ENCODE measurements at places on chromosomes 1 and 21.

DNA sequence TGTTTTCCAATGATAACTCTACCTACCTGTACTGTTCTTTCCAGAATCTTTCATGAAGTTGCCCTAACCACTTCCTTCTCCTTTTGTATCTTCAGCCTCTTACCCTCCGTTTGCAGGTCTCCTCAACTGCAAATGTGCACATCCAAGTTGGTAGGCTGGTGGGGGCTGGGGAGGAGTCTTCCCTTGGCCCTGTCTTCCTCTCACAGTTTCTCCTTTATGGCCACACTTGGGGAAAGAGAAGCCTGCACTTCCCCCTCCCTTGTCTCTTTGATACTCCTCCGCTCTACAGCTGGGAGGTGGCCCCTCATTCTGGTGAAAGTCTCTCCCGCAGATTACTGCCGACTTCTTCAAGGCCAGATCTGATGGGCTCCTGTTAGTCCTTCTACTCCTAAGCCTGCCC lies 26.9 kb upstream of the GPR88 start:
- DNase-seq, result no peak

GRCh38 chr21:35100349-35100811 lies 51.3 kb upstream of the RUNX1 start:
- no peak for DNase-seq

- no peak for DNase-seq
Observed at GRCh38 chr1:170716835-170717429, 53.0 kb downstream of the PRRX1 start.

GRCh38 chr1:54407154-54407403 lies 885 bp upstream of the SSBP3 start:
- no peak for DNase-seq

DNA sequence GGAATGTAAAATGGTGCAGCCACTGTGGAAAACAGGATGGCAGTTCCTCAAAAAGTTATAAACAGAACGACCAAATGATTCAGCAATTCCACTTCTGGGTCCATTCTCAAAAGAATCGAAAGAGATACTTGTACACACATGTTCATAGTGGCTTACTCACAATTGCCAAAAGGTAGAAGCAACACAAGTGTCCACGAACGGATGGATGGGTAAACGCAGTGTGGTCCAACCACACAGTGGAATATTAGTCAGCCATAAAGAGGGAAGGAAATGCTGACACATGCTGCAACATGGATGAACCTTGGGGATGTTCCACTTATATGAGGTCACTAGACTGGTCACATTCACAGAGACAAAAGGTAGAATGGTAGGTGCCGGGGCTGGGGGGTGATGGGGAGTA lies 5.3 kb downstream of the KRTAP10-1 start:
- DNase-seq, result no peak

DNA sequence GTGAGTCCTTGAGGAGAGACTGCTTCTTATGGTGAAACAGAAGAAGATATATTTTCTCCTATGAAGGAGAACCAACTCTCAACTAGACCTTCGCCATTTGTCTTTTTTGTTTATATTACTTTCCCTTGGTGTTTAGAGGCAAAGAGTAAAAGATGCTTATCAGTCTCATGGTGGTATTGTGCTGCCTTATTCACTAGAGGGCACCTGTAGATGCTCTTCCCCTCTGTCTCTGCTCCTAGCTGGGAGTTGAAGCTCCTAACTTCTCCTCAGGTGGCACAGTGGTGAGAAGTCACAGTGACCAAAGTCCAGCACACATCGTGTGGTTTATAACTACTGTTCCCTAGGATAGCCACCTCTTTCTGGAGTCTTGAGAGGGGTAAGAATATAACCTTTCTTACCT lies 1359.6 kb downstream of the PLA2G4A start:
- DNase-seq, result no peak

DNA sequence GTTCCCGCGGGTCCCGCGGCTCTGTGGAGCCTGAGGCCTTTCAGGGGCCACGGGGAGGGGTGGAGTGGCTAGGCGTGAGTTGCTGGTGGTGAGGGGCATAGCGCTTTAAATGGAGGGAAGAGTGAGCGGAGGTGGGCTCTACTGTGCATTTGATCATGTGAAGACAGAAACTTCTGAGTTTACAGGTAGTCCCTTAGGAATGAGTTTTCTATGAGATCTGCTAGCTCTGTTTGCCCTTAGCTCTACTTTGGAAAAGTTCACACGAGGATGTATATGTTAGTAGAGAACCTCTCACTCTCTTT lies 593 bp downstream of the ST6GALNAC3 start:
- DNase-seq, result no peak

- no peak for DNase-seq
Observed at GRCh38 chr1:162903246-162903645, 42.3 kb upstream of the CCDC190 start.

- peak; percentile 64 for DNase-seq
Observed at GRCh38 chr1:6157528-6158174, 22.5 kb downstream of the CHD5 start.

DNA sequence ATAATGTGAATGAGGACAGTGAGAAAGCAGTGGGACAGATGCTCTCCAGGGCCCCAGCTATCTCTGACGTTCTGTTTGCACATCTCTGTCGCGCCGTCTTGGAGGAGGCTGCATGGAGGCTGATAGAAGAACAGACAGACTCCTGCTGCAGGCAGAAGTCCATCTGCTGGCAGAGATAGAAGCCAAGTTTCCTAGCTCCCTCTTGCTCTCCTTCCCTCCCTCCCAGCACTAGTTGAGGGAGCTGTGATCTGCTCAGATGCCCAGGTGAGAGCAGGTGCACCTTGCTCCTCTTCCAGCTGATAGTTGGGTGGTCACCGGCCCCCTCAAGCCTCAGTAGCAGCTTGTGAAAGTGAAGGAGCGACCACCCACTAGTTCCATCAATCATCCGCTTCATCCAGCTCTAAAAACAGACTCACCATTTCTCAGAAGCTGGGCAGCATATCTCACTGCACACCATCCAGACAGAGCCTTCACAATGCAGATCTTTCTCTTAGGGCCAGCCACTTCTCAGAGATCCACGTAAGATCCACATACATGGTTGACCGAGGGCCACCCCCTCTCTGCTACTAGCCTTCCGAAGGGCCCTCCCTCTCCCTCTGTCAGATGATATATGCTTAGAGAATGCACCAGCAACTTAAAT lies 12.9 kb downstream of the LRRN2 start:
- no peak for DNase-seq

DNA sequence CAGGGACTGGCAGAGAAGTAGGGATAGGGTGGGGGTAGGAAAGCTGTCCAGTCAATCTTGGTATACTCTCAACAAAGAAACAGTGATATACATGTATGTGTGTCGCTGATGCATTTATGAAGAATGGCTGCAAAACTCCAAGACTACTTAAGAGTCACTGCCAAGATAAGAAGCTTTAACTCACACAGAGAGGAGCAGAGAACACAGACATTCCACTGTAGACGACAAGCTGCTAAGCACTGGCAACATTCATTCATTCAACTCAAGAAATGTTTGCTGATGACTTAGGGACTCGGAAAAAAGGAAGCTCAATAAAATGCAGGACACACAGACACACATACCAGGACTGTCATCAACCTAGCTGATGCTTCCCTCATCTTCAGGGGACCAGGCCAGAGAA lies 5.5 kb downstream of the CTNNBIP1 start:
- no peak for DNase-seq

DNA sequence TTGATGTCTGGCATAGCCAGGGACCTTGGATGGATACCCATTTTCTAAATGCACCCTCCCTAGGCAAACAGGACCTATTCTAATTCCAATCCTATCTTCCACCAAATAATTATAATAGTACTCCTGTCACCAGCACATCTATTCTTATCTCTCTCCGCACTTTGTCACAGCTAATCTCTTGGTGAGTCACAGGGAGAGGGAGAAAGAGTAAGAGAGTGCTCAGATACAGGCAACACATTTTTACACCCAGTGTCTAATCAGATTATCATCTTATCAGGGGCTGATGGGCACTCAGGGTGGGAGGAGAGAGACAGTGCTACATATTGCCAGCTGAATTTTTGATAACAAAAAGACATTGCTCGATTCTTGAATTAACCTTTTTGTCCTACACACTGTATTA lies 275.0 kb upstream of the BEND5 start:
- no peak for DNase-seq

- no peak for DNase-seq
Observed at GRCh38 chr1:107433068-107433467, 292.2 kb downstream of the NTNG1 start.

- no peak for DNase-seq
Observed at GRCh38 chr1:25513666-25514065, 29.7 kb upstream of the LDLRAP1 start.

DNA sequence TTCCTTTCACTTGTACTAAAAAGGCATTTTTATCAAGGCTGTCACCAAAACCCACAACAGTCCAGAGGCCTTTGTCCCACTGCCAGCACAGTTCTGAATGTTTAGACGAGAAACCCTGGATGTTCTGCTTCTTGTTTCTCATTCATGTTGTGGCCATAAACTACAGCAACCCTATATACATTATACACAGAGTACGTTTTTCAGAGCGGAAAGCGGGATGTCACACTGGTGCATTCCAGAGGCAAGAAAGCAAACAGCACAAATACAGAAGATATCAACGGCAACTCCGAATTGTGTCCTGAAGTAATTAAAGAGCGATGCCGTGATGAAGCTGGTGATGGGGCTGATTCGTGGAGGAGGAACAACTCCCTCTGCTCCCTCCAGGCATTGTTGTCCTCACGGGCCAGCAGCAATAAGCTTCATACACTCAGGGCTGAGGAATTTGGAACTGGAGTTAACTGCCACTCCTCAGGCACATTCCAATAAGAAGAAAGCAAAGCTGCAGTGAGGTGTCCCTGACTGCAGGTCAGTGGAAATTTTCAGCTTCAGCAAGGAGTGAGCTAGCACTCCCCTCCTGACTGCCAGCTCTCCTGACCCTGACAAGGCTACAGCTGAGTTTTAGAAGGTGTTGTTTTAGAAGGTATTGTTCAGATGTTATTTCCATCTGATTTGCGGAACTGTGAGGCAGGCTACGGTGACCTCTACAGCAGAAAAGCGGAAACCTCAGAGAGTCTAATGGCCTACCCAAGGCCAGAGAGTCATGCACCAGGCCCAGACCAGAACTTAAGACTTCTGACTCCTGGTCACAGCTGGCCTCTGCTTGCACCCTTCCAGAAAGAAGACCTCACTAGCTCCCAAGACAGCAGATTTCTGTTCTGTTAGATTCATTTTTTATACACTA lies 149.0 kb downstream of the TGFBR3 start:
- DNase-seq, result no peak

GRCh38 chr1:92882819-92883218 lies 51.0 kb downstream of the RPL5 start:
- DNase-seq, result no peak

GRCh38 chr1:183905508-183906113 lies 100.7 kb downstream of the RGL1 start:
- DNase-seq, result no peak

GRCh38 chr1:19163261-19163660 lies 46.8 kb downstream of the UBR4 start:
- no peak for DNase-seq

GRCh38 chr1:60331647-60332046 lies 258.1 kb upstream of the C1orf87 start:
- no peak for DNase-seq

DNA sequence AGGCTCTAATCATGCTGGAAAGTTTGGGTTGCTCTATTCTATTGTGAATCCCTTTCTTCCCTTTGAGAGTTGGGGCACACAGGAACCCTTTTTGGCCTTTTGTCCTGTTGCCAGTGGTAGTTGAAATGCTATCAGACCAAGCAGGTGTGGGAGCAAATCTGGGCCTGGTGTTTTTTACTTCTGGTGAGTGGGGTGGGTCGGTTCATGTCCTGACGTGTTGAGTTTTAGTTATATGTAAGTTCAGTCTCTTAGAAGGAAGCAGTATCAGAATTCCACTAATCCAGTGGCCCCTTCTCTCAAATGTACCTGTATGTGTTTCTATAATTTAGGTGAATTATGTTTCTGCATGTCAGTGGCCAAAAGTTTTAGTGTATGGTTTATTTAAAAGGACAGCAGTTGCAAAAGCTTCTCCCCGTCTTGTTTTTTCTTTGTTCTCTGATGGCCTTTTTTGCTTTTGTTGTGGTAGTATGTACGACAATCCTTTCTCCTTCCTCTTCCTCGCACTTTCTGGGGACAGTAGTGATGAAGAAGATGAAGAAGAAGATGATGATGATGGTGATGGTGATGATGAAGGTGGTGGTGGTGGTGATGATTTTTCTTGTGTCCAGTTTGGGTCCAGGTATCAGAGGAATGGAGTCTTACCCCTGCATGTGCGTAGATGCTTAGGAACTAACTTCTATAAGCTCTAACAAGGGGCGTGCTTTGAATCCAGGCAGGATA lies 74.2 kb downstream of the UBE4B start:
- no peak for DNase-seq

DNA sequence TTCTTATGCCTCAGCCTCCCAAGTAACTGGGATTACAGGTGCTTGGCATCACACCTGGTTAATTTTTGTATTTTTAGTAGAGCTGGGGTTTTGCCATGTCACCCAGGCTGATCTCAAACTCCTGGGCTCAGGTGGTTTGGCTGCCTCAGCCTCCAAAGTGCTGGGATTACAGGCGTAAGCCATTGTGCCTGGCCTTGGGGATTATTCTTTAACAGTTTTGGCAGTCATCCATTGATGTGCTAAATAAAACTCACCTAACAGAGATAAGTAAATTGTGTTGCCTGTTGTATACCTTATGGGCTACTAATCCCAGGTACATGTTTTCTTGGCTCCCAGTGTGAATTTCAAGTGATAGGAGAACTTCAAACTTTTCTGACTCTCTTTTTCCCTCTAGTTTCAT lies 35.2 kb upstream of the PDE4B start:
- no peak for DNase-seq

DNA sequence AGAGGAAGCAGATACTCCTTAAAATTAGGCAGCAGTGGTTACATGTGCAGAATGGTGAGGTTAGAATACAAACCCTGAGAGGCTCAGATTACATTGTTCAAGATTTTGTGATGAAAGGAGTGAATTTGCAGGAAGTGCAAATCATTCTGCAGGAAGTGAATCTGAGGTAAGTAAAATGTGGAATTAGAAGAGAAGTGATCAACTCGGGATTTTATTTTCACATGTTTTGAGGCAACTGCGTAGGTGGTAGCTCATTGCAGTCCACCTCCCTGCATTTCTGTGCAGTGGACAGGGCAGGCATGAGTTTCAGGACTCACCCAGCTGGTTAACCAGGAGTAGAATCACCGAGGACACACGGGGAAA lies 2.1 kb upstream of the PLA2G2C start:
- DNase-seq, result no peak

DNA sequence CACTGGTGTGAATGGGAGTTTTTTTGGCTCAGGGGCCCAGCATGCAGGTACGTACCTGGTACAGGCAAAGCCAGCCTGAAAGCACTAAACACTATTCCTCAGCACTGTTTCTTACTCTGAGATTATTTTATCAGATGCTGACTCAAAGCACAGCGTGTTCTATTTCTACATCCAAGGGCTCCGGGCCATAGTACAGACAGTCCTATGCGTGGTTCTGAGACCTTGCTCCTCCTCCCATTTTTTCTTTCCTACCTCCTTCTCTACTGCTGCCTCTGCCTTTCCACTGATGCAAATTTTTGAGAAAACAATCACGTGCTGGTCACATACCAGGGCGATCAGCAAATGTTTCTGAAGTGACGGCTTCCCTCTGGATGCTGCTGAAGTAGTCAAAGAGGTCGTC lies 36.3 kb downstream of the PDPN start:
- no peak for DNase-seq

- peak; percentile 6 for DNase-seq
Observed at GRCh38 chr21:32826329-32827167, 55.0 kb upstream of the PAXBP1 start.

- DNase-seq, result no peak
Observed at GRCh38 chr1:159113596-159114433, 37.2 kb upstream of the AIM2 start.
